AG08395 (cell line): ENCODE measurements at places on chromosomes 11 and 22.
A peak's percentile ranks its signal among the peaks of the same experiment; 100 is the strongest.

GRCh38 chr11:3860375-3860774 lies 4.9 kb downstream of the STIM1 start:
- DNase-seq: no peak

DNA sequence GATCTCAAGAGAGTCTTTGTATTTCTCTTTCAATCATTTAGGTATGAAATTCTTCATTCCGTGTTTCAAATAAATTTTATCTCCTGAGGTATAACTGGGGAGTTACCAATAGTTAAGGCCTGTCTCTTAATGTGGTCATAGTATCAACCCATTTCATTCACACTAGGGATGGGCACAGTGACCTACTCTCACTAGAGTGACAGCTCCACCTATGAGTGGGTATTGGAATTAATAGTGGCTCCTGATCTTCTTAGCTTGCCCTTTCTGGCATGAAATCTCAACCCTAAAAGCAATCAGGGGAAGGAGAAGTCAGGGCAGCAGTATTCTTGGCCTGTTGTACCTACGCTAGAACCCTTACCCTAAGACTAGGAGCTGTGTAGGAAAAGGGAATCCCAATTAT lies 507.7 kb downstream of the FAM181B start:
- DNase-seq: no peak

GRCh38 chr11:74570266-74571061 lies 21.9 kb upstream of the POLD3 start:
- peak; percentile 73 for DNase-seq

- no peak for DNase-seq
Observed at GRCh38 chr11:82855616-82856015, 44.6 kb downstream of the PRCP start.

- no peak for DNase-seq
Observed at GRCh38 chr11:14555818-14556217, 35.6 kb upstream of the PSMA1 start.

GRCh38 chr11:80649186-80649585 lies 1208.4 kb upstream of the TENM4 start:
- no peak for DNase-seq

DNA sequence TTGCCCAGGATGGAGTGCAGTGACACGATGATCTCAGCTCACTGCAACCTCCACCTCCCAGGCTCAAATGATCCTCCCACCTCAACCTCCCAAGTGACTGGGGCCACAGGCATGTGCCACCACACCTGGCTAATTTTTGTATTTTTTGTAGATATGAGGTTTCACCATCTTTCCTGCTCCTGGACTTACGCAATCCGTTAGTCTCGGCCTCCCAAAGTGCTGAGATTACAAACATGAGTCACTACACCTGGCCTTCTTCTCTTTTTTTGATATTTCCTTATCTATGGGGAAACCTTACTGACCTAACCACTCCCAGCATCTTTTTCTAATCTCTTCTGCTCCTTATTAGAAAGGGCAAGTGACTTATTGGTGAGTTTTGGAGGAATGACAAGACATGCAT lies 121.7 kb upstream of the CHORDC1 start:
- no peak for DNase-seq

DNA sequence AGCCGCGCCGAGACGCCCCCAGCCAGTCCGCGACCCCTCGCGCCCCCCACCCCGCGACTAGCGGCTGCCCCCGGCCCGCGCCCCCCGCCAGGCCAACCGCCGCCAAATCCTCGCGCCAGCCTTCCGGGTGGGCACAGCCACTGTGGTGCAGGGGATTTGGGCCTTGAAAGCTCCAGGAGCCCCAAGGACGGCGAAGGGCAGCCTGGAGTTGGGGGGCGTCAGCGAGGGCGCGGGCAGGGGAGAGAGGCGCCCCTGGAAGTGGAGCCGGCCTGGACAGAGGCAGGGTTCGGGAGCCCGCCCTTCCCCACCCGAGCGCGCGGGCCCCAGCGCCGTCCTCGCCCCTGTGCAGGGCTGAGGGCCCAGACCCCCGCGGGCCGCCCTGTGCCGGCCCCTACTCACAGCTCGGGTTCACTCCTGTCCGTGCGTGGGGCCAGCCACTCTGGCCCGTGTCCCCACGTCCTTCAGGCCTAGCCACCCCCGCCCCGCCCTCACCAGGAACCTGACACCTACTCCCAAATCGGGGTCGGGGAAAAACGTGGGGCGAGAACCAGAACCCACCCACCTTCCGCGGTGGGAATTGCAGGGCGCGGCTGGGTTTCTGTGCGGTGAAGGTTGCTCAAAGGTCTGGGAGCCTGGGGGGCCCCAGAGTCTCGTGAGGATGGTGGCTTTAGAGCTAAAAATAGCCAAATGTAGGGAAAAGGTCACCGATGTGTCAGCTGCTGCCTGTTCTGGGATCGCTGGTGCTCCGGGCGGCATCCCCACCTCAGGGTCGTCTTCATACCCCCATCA lies at the start of gene CPT1B:
CPT1B (minus strand) TSS at position 441 of the 789 bp plus-strand sequence. CDS start 512 bp downstream, outside the sequence.
- peak; percentile 47 for DNase-seq

GRCh38 chr11:13214276-13214675 lies 63.3 kb upstream of the BMAL1 start:
- no peak for DNase-seq

DNA sequence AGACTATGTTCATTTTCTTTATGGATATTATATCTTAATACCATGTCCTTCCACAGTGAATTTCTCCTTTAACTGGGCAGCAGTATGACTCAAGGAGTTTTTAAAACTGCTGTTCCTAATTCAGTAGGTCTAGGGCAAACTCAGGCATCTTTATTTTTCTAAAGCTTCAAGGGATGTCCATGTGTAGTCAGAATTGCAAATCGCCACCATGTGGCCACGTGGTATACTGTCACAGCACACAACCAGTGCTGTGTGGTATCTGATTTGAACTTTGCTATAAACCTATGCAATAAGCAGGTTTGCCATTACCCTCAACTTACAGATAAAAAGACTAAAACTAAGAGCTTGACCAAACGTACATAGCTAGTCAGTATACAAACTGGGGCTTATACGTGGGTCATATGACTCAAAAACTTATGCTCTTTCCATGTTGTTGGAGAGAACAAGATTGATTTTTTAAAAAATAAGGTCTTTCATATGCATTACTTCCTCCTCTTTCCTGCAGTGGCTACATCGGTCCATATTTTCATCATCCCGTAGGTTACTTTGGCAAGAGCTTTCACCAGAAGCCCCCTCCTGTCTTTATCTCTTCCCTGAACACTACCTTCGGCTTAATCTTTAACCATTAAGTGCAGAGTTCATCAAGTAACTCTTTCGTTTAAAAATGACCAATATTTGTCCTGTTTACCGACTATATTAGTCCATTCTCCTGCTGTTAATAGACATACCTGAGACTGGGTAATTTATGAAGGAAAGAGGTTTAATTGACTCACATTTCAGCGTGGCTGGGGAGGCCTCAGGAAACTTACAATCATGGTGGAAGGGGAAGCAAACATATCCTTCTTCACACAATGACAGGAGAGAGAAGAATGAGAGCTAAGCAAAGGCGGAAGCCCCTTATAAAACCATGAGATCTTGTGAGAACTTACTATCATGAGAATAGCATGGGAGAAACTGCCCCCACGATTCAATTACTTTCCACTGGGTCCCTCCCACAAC lies 8.0 kb upstream of the HTATIP2 start:
- DNase-seq: peak; percentile 69

DNA sequence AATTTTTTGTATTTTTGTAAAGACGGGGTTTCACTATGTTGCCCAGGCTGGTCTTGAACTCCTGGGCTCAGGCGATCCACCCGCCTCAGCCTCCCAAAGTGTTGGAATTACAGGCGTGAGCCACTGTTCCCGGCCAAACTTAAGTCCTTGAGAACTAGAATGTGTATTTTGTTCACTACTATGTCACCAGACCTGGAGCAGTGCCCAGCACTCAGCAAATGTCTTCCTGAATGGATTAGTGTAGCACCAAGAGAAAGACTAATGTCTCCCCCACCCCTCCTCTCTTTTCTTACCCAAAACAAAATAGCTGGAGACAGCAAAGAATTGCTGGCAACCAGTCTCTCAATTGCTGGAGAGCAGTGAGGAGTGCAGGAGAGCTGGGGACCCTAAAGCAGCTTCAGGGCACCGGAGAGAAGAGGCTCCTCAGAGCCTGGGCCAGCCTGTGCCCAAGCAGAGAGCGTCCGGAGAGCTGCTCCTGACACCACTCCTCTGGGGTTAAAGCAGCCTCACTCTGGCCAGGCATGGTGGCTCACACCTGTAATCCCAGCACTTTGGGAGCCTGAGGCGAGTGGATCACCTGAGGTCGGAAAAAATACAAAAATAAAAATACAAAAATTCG lies 14.9 kb downstream of the SLC25A18 start:
- peak; percentile 49 for DNase-seq

GRCh38 chr11:35523861-35524260 lies 1.6 kb downstream of the PAMR1 start:
- DNase-seq: no peak

DNA sequence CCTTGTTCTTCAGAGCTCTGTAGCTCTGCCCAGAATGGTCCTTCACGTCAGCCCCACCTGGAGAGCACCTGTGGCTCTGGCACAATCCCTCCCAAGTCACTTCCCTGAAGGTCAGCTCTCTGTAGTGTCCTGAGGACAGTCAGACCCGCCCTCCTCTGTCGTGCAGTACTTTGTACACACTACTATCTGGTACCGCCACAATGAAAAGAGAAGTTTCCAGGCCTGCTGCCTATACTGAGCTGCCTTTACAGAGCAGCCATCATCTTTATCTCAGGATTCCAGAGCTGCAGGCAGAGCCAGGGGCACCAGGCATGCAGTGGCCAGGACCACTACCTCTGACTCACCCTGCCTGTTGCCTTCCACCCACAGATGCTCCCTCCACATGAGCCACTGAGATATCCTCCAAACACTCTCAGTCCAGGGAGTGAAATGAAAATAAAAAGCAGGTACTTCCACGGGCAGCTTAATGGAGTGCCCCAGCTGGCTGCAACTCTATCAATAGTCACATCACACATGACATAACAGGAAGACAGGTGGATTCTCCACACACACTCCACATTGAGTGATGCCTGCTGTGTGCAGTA lies 7.3 kb downstream of the PACSIN2 start:
- peak; percentile 52 for DNase-seq

DNA sequence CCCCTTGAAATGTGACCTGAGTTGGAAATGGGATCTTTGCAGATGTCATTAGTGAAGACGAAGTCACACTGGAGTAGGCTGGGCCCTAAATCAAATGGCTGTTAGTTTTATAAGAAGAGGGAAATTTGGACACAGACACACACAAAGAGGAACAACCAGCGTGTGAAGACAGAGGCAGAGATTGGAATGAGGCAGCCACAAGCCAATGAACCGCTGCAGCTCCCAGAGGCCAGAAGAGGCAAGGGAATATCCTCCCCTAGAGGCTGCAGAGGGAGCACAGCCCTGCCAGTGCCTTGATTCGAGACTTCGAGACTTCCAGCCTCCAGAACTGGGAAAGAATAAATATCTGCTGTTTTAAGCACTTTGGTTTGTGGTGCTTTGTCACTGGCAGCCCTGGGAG lies 484.5 kb downstream of the MN1 start:
- DNase-seq: no peak

DNA sequence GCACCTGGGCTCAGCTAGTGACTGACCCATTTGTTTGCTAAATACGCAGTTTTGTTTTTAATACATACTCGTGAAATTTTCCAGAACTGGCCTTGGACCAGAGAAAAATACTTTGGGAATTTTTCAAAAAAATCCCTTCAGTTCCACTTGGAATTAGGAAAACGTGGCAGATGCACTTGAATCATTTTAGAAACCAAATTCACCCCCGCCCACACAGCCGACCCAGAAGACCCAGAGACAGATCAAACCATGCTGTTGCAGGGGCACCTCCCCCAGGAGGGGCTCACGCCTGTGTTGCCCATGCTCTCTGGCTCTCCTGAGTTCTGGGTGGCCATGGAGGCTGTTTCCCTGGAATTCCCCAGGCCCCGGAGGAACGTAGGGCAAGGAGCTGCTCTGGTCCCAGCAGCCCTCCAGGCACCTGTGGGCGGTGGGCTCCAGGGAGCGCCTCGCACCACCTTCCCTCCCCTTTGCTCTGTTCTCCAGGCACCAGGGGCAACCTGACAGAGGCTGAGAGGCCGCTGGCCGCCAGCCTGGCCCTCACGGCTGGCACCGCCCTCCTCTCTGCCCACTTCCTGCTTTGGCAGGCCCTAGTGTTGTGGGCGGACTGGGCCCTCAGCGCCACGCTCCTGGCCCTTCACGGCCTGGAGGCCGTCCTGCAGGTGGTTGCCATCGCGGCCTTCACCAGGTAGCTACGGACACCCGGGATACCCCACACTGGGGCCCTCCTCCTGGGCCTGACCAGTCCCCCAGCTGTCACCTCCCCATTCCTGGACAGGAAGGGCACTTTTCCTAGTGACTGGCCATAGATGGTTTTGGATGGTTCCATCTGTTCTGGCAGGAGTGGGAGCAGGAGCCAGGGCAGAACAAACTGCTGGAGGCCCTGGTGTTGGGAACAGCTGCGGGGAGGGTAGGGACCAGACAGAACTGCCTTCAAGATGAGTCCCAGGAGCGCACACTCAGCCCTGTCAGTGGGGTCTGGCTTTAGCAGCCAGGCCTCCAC lies 3.3 kb upstream of the EPS8L2 start:
- DNase-seq: no peak

- DNase-seq: no peak
Observed at GRCh38 chr11:10317151-10317755, 12.4 kb downstream of the ADM start.

GRCh38 chr22:22833059-22833458 lies 54.6 kb upstream of the IGLL5 start:
- no peak for DNase-seq

DNA sequence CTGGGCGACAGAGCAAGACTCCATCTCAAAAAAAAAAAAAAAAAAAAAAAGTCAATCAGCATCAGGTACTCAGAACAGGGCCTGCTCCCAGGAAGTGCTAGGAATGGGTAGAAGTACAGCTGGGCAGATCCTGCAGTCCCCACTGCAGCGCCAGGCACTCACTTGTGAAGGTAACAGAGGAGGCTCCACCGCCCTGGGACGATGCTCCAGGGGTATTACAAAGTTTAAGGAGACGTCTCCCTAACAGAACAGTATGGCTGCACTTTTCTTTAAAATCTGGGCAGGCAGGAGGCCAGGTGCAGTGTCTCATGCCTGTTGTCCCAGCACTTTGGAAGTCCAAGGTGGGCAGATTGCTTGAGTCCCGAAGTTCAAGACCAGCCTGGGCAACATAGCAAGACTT lies 1449.0 kb downstream of the BRD1 start:
- DNase-seq: no peak

DNA sequence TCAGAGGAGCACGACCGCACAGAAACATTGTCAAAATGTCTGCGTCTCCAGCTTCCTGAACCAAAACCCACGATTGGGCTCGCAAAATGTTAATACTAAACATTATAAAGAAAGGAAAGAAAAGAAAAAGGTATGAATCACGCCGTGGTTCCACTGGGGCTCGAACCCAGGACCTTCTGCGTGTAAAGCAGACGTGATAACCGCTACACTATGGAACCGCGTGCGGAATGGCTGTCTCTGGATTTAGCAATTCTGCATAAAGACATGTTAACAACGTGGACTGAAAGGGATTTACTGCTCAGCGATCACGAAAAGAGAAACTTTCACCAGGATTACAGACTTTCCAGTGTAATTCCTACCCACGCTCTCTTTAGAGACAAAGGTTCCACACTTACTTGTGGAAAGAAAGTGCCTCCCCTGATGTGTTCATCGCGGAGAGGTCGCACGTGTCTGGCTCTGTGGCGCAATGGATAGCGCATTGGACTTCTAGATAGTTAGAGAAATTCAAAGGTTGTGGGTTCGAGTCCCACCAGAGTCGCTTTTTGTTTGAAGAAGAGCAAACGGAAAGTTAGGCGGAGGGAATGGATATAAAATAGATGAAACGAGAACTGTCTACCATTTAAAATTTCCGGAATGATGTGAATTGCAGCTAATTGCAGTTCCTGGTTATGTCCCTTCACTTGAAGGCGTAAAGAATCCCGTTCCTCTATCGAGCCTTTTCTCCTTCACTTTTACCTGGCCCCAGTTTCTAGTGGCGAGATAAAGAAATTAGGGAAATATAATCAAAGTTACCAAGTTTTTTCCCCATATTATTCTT lies 39.7 kb downstream of the OR4D9 start:
- DNase-seq: peak; percentile 53
